ENCODE measurements at places on chromosomes 4 and X.

DNA sequence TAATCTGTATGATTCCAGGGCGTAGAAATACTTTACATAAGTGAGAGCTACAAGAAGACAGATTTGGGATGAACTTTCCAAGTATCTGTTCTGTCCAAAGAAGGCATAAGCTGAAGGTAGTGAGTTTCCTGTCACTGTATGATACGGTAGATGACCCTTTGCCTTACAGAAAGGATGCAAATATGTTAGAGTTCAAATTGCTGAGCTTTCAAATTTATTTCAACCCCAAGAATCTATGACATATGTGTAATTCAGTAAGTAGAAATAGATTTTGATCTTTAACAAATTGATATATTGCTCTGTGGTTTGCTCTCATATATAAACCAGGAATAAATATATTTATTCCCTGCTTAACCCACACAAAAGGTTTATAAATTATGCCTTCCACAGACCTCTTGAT lies 16.5 kb downstream of the DIPK2B start:
- no peak for DNase-seq

GRCh38 chr4:37821953-37822605 lies 4.4 kb upstream of the PGM2 start:
- no peak for DNase-seq

- DNase-seq = no peak
Observed at GRCh38 chrX:40719218-40719617, 16.1 kb downstream of the MED14 start.

- DNase-seq = no peak
Observed at GRCh38 chrX:119381349-119381944, 17.7 kb upstream of the SLC25A43 start.

DNA sequence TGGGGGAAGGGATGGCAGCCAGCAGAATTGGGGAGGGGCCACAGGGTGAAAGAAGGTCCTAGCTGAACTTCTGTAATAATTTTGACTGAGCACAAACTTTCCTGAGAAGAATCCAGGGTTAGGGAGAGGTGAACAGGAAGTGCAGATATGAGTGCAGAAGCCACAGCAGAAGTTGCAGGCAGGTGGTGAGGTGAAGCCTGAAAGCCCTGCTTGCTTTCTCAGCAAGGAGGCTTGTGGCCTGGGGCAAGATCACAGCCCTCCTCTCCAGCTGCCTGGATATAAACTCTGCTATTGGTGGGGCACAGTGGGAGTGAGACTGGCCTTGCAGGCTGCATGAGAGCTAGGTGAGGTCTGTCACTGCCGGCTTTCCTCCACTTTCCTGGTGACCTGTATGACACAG lies 44.1 kb upstream of the UPRT start:
- DNase-seq = no peak

Measured in stimulated activated CD4-positive, alpha-beta T cell treated with anti-CD3 and anti-CD28 coated beads, Interleukin-1b, Interleukin-23, amount 100 ng/mL, for 1 hour (primary cell).